ENCODE measurements at places on chromosomes 2 and 18.

DNA sequence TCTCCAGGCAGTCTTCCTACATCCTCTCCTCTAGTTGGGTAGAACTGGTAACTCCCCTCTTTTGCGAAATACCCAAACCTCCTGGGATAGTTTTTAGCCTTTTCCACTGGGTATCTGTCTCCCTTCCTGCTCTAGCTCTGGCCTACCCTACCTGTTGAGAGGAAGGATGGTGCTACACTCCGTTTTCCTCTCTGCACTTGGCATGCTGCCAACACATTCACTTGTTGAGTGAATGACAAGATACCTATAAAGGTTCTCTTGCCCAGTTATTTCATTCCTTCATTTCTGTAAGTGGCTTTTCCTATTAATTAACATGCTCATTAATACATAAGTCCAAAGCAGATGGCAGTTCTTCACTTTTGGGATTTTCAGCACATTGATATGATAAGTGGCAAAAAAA lies 293.8 kb downstream of the CNTNAP5 start:
- H3K4me1 ChIP-seq: no peaks in the 10 kb centered on the region
- H3K27ac ChIP-seq: no peak overlapping the region
- H3K27me3 ChIP-seq: no peaks in the 10 kb centered on the region
- no peak for DNase-seq
- no peaks in the 10 kb centered on the region for H3K36me3 ChIP-seq
- no peak overlapping the region for H3K4me3 ChIP-seq

GRCh38 chr2:225600865-225601264 lies 201.4 kb downstream of the NYAP2 start:
- no peak overlapping the region for H3K27ac ChIP-seq
- peaks cover 29% of the 10 kb centered on the region for H3K4me1 ChIP-seq
- H3K4me3 ChIP-seq: no peak overlapping the region
- no peak for DNase-seq
- H3K36me3 ChIP-seq: no peaks in the 10 kb centered on the region
- H3K27me3 ChIP-seq: no peaks in the 10 kb centered on the region

GRCh38 chr2:137999273-137999672 lies 35.0 kb downstream of the HNMT start:
- no peaks in the 10 kb centered on the region for H3K36me3 ChIP-seq
- no peaks in the 10 kb centered on the region for H3K27me3 ChIP-seq
- no peak for DNase-seq
- no peaks in the 10 kb centered on the region for H3K4me1 ChIP-seq
- no peak overlapping the region for H3K4me3 ChIP-seq

GRCh38 chr18:75211953-75212750 lies 1.6 kb downstream of the TSHZ1 start:
- H3K27ac ChIP-seq: no peak overlapping the region
- DNase-seq: peak; percentile 35
- no peaks in the 10 kb centered on the region for H3K27me3 ChIP-seq
- peak overlapping the region; percentile 74 for H3K4me3 ChIP-seq
- H3K4me1 ChIP-seq: no peaks in the 10 kb centered on the region

- H3K27me3 ChIP-seq: no peaks in the 10 kb centered on the region
- no peaks in the 10 kb centered on the region for H3K36me3 ChIP-seq
- no peak overlapping the region for H3K27ac ChIP-seq
- no peak for DNase-seq
- no peak overlapping the region for H3K4me3 ChIP-seq
Observed at GRCh38 chr2:215262741-215263362, 49.0 kb upstream of the ATIC start.

DNA sequence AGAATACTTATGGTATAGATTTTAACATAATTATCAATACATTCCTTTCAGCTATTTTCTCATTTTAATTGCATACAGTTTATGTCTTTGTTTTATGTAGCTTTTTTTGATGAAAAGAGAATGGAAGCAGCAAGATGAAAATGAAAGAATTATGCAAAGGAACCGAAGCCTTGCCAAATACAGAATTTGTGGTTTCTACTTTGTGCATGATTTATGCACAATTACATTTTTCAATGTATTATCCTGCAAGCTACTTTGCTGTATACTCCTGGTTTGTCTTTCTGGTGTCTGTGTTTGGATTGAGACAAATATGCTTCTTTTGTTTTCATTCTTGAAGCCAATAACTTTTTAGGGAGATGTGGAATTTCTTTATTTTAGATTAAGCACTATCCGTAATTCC lies 1642.6 kb upstream of the CELF4 start:
- H3K4me3 ChIP-seq: no peak overlapping the region
- H3K27ac ChIP-seq: no peak overlapping the region
- no peaks in the 10 kb centered on the region for H3K36me3 ChIP-seq

- no peaks in the 10 kb centered on the region for H3K36me3 ChIP-seq
- no peaks in the 10 kb centered on the region for H3K27me3 ChIP-seq
- peaks cover 26% of the 10 kb centered on the region for H3K4me1 ChIP-seq
- H3K27ac ChIP-seq: no peak overlapping the region
- no peak overlapping the region for H3K4me3 ChIP-seq
Observed at GRCh38 chr2:890214-890613, 60.4 kb upstream of the SNTG2 start.

DNA sequence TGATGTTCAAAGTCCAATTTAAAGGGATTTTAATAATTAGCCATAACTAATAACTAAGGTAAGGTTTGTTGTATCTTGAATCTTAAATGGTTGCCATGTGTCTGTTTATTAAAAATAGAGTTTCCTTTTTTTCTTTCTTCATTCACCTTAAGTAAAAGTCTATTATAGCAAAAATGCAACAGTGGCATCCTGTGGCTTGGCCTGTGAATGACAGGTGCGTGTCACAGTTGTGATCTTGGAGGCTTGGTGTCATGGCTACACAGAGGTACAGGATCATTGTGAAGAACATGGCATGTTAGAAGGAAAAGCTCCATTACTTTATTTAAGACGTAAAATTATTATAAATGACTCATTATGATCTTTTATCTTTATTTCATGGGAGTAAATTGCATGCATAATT lies 246.1 kb downstream of the BCL2 start:
- no peaks in the 10 kb centered on the region for H3K4me1 ChIP-seq
- H3K4me3 ChIP-seq: no peak overlapping the region
- H3K27me3 ChIP-seq: no peaks in the 10 kb centered on the region
- DNase-seq: no peak
- H3K27ac ChIP-seq: no peak overlapping the region
- no peaks in the 10 kb centered on the region for H3K36me3 ChIP-seq

- no peak for DNase-seq
- H3K27me3 ChIP-seq: no peaks in the 10 kb centered on the region
- H3K4me1 ChIP-seq: no peaks in the 10 kb centered on the region
- H3K36me3 ChIP-seq: no peaks in the 10 kb centered on the region
Observed at GRCh38 chr2:112832841-112833638, 3.5 kb downstream of the IL1B start.

DNA sequence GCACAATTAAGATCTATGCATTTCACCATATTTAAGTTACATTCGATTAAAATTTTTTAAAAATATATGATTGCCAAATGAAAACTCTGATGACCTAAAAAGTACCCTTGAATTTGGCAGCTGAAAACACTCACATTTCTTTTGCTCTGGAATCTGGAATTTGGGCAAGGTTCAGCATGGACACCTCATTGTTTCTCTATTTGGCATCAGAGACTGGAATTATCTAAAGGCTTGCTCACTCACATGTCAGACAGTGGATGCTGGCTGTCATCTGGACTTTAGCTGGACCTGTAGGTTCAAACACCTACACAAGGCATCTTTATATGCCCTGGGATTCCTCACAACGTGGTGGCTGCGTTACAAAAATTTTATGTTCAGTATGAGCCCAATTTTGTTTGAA lies 16.1 kb downstream of the MBOAT2 start:
- DNase-seq: no peak
- H3K4me1 ChIP-seq: no peaks in the 10 kb centered on the region
- no peaks in the 10 kb centered on the region for H3K36me3 ChIP-seq
- H3K27ac ChIP-seq: no peak overlapping the region
- H3K4me3 ChIP-seq: no peak overlapping the region
- no peaks in the 10 kb centered on the region for H3K27me3 ChIP-seq

GRCh38 chr2:239660390-239661230 lies 259.8 kb upstream of the HDAC4 start:
- no peak for DNase-seq
- no peaks in the 10 kb centered on the region for H3K36me3 ChIP-seq
- H3K4me3 ChIP-seq: no peak overlapping the region
- no peaks in the 10 kb centered on the region for H3K4me1 ChIP-seq

DNA sequence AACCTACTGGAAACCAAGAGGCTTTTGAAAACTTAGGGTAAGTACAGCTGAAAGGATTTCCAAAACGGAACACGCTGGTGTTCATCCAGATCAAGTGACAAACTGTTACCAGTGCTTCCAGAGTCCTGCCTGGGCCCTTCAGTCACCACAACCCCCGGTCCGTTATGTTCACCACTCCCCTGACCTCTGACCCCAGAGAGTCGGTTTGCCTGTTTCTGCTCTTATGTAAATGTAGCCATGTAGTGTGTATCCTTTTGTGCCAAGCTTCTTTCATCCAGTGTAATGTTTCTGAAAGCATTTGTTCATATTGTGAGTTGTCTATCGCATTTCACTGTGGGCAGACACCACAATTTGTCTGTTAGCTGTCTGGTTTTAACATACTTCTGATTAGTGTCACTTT lies 217.5 kb downstream of the NCK2 start:
- no peaks in the 10 kb centered on the region for H3K36me3 ChIP-seq
- DNase-seq: no peak
- H3K27ac ChIP-seq: no peak overlapping the region
- no peak overlapping the region for H3K4me3 ChIP-seq
- no peaks in the 10 kb centered on the region for H3K4me1 ChIP-seq

GRCh38 chr2:63785096-63785495 lies 56.6 kb upstream of the UGP2 start:
- peaks cover 3% of the 10 kb centered on the region for H3K4me1 ChIP-seq
- H3K36me3 ChIP-seq: no peaks in the 10 kb centered on the region
- H3K27ac ChIP-seq: no peak overlapping the region

- H3K27ac ChIP-seq: no peak overlapping the region
- H3K4me3 ChIP-seq: no peak overlapping the region
- DNase-seq: no peak
- H3K36me3 ChIP-seq: no peaks in the 10 kb centered on the region
Observed at GRCh38 chr2:170975127-170975942, 46.3 kb downstream of the GORASP2 start.

DNA sequence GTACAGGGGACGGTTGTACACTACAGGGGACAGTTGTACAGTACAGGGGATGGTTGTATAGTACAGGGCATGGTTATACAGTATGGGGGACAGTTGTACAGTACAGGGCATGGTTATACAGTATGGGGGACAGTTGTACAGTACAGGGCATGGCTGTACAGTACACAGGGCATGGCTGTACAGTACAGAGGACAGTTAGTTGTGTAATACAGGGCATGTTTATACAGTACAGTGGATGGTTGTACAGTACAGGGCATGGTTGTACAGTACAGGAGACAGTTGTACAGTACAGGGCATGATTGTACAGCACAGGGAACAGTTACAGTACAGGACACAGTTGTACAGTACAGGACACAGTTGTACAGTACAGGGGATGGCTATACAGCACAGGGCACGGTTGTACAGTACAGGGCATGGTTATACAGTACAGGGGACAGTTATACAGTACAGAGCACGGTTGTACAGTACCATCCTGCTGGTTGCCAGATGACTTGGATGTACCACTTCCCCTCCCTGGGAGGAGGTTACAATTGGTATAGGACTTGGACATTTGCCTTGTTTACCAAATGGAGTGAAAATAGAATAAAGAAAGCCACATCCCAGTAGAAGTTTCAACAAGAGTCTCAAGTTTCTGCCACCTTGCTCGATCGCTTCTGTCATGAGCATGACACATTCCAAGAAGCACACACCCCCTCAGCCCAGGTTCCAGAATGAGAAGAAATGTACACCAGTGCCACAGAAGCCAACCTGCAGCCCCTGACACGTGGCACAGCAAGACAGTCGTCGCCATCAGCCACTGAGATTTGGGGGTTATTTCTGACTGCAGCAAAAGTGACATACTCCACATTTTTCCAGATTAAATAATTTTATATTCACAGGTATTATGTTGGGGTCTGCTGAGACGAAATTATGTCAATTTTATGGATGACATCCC lies 16.0 kb downstream of the CYRIA start:
- peaks cover 38% of the 10 kb centered on the region for H3K4me1 ChIP-seq
- H3K27me3 ChIP-seq: no peaks in the 10 kb centered on the region
- peak overlapping the region; percentile 56 for H3K27ac ChIP-seq
- no peaks in the 10 kb centered on the region for H3K36me3 ChIP-seq
- DNase-seq: no peak

- H3K4me3 ChIP-seq: no peak overlapping the region
- H3K4me1 ChIP-seq: peaks cover 21% of the 10 kb centered on the region
- no peaks in the 10 kb centered on the region for H3K27me3 ChIP-seq
- no peak overlapping the region for H3K27ac ChIP-seq
- DNase-seq: no peak
Observed at GRCh38 chr2:105143467-105144151, 97.9 kb upstream of the GPR45 start.

DNA sequence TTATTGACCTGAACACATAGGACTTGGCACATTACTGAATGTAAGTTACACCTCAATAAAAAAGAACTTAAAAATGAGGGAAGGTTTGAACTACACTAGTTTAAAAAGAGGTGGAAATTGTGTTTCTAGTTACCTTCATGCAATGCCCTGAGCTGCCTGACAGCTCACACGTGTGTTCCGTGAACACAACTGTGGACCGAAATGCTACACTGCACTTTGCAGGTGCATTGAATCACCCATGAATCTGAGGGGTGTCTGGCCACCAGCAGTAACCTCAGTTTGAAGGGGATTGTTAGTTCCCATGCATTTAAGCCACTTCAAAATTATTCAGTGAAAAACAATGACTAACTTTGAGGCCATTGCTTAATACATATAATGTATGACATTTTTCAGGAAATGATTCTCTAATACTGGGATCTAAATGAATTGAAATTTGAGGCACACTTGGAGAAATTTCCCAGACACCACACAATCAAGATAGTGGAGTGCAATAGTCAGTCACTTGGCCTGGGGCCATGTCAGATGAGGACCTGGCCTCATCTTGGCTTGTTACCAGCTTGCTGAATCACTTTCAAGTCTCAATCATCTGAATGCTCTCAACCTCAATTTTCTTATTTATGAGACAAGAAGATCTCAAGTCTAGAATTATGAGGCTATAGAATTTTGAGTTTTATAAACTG lies 59.3 kb downstream of the MYL12B start:
- DNase-seq: peak; percentile 56
- H3K4me1 ChIP-seq: peaks cover 7% of the 10 kb centered on the region
- no peaks in the 10 kb centered on the region for H3K36me3 ChIP-seq
- no peak overlapping the region for H3K4me3 ChIP-seq
- no peak overlapping the region for H3K27ac ChIP-seq

DNA sequence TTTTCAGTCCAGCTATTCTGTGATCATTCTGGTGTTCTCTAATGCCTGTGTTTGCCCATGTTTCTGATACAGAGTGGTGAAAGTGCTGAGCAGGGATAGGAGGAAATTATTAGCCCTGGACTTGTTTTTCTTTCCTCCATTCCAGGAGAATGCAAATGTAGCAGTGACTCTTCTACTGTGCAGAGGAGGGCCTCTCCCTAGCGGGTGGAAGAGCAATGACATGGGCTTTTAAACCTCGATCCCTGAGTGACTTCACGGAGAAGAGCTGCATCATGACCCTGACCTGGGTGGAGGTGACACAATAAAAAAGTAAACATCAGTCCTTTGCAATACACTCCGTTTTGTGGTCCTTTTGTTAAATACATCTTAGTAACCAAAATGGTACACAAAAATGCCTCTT lies 68.0 kb upstream of the NETO1 start:
- H3K27me3 ChIP-seq: no peaks in the 10 kb centered on the region
- no peaks in the 10 kb centered on the region for H3K36me3 ChIP-seq
- H3K4me1 ChIP-seq: no peaks in the 10 kb centered on the region
- H3K27ac ChIP-seq: no peak overlapping the region
- no peak overlapping the region for H3K4me3 ChIP-seq

GRCh38 chr2:157806426-157807077 lies 69.6 kb downstream of the ACVR1 start:
- H3K36me3 ChIP-seq: peaks cover 2% of the 10 kb centered on the region
- no peak overlapping the region for H3K27ac ChIP-seq
- peaks cover 9% of the 10 kb centered on the region for H3K4me1 ChIP-seq
- no peak for DNase-seq
- H3K27me3 ChIP-seq: no peaks in the 10 kb centered on the region
